ENCODE measurements at places on chromosomes 3 and 15.

DNA sequence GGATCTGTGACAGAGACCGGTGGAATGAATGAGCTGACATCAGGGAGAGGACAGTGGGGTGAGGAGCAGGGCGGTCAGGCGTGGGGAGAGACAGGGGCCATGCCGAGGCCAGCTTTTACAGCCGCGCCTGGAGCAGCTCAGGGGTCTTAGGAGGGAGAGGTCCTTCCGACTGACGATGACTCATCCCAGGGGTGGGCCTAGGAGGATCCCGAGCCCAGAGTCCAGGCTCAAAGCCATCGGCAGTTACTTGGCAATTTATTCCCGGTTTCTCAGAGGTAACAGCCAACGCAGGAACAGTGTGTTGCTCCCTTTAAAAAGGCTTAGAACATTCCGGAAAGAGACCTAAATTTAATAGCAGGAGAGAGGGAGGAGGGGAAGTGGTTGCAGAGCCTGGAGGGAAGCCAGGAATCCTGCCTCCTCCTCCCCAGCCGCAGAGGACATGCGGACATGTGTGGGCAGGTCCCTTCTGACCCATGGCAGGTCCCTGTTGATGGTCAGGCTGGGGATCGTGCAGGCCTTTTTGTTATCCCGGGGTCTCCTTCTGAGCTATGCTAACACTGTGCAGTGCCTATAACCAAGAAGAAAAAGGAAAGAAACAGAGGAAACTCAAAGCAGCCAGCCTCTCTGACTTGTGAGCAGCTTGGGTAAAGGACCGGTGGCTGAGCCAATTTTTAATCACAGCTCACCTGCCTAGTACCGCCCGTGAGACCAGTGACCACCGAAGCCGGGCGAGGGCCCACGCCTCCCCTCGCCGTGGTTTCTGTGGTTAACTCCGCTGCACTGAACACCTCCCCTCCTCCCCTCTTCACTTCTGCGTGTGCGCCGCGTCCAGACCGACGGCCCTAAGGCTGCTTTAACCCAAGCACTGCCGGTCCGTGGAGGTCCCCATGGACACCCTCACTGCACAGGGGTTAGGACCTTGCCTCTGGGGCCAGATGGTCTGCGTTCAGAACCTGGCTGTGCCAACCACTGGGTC is 392.4 kb upstream of the PROK2 start:
- peak; percentile 11 for DNase-seq

GRCh38 chr3:153658136-153658535 is 463.1 kb upstream of the ARHGEF26 start:
- DNase-seq = no peak

- peak; percentile 50 for DNase-seq
These were observed 45.3 kb upstream of the ARL6 start for GRCh38 chr3:97719156-97719821.

DNA sequence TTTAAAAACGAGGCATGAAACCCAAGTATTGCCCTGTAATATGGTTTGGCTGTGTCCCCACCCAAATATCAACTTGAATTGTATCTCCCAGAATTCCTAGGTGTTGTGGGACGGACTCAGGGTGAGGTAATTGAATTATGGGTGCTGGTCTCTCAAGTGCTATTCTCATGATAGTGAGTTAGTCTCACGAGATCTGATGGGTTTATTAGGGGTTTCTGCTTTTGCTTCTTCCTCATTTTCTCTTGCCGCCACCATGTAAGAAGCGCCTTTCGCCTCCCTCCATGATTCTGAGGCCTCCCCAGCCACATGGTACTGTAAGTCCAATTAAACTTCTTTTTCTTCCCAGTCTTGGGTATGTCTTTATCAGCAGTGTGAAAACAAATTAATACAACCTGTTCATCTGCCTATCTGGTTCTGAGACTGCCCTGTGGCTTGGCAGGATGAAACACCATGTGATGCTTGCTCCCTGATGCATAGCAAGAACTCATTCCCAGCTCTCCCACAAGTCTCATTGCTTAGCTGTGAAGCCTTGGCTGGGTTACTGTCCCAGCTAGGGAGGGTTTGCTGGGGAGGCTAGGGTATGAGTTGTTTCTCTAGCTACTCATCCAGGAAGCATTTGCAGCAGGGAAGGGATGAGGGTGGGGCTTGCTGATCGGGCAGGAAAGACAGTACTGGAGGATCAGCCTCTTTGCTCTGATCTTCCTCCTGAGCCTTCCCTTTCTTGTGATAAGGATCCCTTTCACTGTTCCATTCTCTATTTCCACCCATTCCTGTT is 3.7 kb upstream of the SQOR start:
- DNase-seq = no peak

DNA sequence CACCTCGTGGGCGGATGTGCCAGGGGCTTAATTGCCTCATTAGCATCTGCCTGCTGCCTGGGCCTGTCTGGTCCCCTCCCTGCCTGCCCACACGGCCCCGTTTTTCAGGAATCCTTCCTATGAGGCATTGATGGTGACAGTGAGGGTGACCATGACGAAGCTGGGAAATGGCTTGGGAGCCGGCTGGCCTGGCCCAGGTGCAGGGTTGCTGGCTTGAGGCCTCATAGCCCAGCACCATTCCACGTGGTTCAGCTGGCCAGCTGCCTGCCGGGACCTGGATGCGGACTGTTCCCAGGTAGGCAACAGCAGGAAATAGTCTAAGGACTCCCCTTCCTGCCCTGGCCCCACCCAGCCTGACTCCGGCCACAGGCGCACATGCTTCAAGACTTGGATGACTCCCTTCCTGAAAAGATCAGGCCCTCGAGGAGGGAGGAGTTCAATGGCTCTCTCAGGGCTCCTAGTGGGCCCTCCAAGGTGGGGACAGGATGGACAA is 8.9 kb upstream of the DUSP7 start:
- DNase-seq = no peak

DNA sequence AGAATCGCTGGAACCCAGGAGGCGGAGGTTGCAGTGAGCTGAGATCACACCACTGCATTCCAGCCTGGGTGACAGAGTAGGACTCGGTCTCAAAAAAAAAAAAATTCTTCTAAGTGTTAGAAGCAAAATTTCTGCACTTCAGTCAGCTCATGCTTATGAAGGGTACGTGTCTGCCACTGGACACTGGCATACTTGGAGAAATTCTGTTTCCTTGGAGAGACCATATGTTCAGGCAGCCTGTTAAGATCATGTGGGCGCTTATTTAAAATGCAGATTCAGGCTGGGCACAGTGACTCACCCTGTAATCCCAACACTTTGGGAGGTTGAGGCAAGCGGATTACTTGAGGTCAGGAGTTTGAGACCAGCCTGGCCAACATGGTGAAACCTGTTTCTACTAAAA is 85.6 kb upstream of the IQSEC1 start:
- no peak for DNase-seq

DNA sequence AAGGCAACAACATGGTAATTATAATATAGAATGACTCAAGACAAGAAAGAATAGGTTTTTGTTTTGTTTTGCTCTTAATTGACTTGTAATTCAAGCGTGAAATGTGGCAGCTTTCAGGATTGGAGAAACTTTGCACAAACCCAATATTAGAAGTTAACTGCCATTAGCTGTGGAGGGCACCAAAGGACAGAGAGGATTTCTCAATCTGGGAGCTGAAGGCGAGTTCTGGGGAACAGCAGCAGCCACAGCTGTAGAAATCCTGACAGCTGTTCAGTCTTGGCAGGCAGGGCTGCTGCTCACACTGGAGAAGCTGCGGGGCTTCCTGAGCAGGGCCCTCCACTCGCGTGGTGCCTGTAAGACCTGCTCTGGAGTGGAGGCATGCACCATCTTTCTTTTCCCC is 182.2 kb upstream of the IL12A start:
- DNase-seq = no peak

GRCh38 chr3:125140011-125140817 is 72.3 kb downstream of the SLC12A8 start:
- DNase-seq = no peak

DNA sequence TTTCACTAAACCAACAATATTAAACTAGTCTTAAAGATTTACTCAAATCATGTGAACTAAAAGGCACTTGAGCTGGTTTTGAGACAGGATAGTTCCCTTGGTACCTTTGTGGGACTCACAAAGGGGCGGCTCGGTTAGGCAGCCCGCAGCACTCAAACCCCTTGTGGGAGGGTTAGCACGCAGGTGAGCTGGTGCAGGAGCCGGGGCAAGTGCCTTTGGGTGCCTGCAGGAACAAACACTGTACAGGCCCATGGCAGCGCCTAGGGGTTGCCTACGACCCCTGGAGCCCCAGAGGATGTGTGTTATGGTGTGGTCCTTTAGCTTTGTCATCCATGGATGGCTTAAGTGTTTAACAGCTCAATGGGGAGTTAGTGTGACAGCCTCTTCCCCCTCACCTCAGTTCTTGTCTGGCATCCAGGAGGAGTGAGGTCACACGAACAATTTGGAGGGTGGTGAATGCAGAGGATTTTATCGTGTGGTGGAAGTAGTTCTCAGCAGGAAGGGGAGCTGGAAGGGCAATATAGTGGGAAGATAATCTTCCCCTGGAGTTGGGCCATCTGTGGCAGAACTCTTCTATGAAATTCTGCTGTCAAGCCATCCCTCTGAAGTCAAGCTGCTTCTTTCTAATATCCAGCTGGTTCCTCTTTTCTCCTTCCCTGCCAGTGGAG is 470.9 kb downstream of the RBMS3 start:
- no peak for DNase-seq

DNA sequence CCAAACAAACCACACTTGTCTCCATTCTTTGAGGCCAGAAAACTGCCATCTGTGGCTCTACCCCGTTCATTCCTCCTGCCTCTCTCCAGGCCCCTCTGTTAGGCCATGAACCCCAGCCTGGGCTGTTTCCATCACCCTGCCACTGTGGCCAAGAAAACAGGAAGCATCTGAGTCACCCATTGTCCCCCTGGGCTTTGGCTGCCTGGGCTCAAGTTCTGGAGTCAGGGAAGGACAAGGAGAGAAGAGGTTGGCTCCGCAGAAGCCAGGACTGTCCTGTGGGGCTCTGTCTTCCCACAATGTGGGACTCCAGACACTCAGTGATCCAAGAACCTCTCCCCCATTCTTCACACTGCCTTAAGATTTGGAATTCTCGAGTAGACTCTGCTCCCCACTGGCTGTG is 14.8 kb upstream of the LCTL start:
- no peak for DNase-seq

- no peak for DNase-seq
These were observed 521.6 kb downstream of the EPHA3 start for GRCh38 chr3:89628856-89629670.

- DNase-seq = no peak
These were observed 124.5 kb downstream of the MAGI1 start for GRCh38 chr3:65914032-65914739.

GRCh38 chr15:68124700-68125099 is 70.6 kb downstream of the PIAS1 start:
- no peak for DNase-seq

DNA sequence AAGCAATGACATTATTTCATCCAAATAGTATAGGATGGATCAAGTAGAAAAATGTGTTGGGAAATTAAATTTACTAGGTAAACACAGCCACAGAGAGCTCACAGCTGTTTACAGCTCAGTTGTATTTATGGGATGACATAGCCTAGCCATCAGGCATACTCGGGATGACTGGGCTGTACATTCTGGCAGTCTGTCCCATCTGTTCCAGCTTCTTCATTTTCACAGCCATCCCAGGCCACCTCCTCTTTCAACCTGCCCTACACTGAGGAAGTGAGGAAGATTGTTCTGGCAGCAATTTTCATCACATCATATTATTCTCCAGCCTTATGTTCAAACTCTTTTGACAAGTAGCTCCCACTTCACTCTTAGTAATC is 98.4 kb upstream of the PFN2 start:
- no peak for DNase-seq

DNA sequence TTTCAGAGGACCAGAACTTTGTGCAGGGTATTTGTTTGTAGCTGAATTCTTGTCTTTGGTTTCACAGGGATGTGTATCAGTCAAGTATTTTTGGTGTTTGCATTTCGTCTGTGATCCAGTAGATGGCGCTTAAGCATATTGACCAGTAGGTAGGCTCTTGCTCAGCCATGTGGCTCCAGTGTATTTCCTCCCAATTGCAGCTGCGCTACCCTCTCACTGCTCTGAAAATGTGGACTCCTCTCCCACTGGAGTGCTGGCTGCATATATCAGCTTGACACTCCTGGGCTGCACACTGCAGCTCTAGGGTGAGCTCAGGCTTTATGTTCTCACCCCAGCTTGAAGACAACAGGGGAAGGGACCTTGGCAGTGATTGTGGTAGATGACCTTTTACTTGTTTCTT is 1264.3 kb upstream of the ALCAM start:
- DNase-seq = no peak

DNA sequence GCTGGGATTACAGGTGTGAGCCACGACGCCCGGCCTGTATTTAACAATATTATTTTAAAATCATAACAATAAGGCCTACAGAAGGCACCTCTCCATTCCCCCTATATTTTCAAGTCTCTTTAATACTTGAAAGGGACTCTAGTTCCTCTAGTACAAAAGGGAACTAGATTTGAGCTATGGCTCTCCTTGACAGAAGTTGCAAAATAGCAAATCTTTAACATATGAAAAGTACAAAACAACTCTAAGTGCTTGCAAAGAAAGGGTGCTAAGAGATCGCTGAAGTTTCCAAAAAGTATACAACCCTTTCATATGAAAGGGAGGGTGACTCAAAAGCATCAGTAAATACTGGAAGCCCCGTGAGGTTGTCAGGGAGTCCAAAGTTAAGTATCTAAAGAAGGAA is 23.8 kb downstream of the AP3S2 start:
- no peak for DNase-seq

DNA sequence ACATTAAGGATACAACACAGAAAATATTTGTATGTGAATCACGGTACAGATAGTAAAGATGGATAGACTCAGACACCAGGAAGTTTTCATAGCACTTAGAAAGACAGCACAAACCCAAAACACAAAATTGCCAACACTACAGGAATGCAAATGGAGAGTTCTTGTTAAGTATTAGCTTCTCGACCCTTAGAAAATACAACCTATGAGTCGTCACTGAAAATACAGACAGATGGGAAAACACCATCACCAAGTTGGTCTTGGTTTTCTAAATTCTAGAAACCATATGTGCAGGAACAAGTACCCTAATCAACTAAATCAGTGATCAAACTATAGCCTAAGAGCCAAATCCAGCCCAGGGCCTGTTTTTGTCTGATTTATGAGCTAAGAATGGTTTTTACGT is 50.7 kb downstream of the PEAK1 start:
- DNase-seq = no peak

DNA sequence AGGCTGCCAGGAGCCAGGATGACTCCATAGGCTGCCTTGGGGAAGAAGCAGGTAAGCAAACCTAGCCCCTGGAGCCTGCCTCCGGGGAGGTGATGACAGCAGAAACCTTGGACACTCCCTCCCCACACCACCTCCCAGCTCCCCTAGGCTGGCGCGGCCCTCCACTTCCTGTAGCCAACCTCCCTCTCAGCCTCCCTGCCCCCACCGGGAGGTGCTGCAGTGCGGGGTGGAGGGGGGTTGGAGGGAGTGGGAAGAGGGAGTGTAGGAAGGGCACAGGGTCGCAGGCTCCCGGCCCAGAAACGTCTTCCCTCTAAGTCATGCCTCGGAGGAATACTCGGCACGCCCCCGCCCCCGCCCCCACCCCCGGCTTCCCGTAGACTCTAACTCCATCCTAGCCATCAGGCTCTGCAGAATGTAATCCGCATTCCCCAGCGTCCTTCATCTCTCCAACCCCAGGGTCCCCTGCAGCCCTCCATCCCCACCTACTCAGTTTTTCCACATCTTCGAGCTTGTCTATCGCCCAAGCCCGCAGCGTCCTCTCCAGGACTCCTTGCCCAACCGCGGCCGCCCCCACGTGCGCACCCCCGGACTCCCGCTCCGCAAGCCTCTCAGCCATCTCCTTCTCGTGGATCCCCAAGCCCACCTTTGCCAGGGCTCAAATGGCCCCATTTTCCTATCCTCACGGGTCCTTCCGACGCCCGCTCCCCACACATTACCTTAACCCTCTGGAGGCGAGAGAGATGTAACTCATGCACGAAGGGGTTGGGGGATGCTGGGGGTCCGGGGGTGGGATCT is 528 bp downstream of the LPCAT4 start:
- peak; percentile 56 for DNase-seq
